ENCODE measurements at places on chromosomes 2 and 18.

- no peak for DNase-seq
These were observed 185.0 kb downstream of the PHLPP1 start for GRCh38 chr18:62900132-62900883.

DNA sequence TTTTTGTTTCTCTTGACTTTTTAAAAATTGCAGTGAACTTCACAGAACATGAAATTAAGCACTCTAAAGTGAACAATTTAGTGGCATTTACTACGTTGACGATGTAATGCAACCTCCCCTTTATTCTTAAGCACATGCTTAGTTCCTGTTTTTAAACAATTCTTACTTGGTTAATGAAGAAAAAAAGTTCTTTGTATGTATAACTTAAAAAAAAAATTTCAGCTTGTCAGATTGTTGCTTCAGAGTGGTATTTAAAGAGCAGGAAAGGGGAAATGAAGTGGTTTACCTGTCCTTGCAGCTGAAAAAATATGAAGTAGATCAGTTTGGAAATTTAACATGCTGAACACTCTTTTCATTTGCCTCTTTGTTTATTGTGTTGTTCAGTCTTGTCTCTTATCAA, 95.7 kb upstream of the RASGRP3 start:
- no peak for DNase-seq

DNA sequence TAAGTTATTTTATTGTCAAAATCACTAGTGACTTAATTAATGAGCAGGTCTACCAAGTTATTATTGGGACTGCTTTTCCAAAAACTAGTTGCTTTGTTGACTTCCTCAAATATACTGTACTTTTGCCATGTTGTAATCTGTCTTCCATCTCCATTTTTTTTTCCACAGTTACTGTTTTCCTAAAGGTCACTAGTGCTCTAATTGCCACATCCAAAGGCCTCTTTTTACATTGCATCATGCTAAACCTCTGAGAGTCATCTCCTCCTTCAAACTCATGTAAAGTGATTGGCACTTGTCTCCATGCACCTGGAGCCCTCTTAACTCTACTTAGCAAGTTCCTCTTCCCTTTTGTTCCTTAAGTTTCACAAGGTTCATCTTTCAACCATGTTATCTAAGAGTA, 11.8 kb downstream of the PMAIP1 start:
- DNase-seq, result no peak

GRCh38 chr2:160575368-160575767, 81.8 kb upstream of the RBMS1 start:
- DNase-seq, result no peak

- DNase-seq, result no peak
These were observed 97.5 kb upstream of the EFEMP1 start for GRCh38 chr2:56021136-56021474.

DNA sequence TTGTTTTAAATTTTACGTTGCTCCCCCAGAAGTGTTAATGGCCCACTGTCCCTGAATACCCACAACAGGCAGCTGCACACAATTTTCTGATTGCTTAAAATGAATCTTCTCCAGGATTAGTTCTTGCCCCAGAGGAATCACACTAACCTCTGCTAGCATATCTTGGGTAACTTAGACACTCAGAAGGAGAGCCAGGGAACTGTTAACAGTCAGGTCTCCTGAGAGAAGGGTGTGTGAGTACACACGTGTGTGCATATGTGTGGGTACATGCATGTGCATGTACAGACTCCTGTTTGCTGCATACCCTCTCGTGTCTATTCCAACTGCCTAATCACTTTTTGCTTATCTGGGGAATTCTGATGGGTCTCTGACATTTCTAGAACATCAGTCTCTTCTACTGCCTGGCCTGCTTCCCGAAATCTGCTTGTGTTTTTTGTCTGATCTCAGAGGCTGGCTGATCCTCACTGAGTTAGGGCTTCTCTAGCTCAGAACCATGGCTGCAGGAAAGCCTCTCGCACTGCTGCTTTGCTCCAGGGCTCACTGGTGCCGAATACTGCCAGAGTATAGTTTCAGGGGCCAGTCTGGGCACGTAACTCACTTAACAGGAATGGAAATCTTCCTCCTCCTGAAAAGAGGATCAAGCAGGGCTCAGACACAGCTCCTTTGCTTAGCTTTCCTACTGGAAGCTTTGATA, 62.8 kb downstream of the PRELID3A start:
- DNase-seq, result no peak

DNA sequence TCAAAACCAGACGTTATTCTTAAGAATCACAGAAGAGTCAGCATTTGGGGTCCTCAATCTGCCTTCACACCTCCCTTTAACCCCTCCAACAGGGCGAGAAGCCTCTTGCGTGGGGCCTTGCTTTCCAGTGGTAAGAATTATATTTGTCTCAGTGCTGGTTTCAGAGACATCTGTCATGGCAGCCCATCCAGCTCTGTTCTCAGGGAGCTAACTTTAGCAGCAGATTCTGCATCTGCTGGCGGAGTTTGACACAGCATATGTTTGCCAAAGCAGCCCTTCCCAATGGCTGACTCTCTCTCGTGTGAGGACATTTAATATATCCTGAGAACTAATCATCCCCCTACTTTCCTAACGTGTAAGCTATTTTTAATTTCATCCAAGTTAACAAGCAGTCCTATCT, 91.5 kb upstream of the BCL11A start:
- DNase-seq, result no peak

DNA sequence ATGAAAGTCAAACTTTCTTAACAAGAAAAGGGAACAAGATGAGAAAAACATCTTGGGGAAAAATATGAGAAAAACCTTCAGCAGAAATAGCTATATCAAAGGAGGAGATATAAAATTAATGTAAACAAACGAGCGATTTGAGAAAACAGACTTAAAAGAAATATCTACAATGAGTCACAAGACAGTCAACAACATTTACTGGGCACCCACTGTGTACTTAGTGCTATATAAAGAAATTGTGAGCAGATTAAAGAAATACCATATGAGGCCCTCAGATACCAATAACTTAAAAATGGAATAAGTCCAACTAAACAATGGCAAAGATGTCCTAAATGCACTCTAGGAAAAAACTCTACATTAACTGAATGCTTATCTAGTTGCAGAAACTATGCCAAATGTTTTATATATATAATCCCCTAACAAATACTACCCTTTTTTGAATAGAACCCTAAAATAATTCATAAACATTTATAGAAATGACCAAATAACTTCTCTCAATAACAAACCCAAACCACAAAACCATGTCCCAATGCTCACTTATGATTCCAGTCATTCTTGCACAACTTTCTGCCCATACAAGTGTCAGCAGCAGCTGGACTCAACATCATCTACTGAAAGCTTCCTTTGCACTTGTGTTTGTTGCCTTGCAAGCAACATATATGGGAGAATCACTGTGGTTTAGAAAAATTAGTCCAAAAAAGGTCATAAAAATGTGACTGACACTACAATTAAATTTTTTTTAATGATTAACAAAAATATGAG, 83.5 kb downstream of the COBLL1 start:
- no peak for DNase-seq

GRCh38 chr2:10557506-10558265, 109.6 kb upstream of the ODC1 start:
- DNase-seq, result no peak

DNA sequence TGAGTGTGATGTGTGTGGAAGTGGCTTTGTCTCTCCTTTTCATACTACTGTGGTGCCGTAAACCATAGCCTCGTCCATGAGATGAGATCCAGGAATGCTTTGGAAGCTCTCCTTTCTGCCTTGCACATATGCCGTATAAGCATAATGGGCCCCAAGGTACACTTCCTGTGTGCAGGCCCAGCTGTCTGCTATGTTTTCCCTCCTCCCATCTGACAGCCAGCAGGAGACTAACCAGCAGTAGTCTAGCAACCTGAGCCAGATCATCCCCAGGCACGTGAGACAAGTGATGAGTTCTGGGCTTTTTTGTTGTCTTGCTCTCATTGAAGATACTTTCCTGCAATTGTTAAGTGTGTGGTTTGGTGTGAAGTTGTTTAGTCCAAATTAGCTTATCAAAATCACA, 555.5 kb upstream of the LRRTM4 start:
- no peak for DNase-seq

DNA sequence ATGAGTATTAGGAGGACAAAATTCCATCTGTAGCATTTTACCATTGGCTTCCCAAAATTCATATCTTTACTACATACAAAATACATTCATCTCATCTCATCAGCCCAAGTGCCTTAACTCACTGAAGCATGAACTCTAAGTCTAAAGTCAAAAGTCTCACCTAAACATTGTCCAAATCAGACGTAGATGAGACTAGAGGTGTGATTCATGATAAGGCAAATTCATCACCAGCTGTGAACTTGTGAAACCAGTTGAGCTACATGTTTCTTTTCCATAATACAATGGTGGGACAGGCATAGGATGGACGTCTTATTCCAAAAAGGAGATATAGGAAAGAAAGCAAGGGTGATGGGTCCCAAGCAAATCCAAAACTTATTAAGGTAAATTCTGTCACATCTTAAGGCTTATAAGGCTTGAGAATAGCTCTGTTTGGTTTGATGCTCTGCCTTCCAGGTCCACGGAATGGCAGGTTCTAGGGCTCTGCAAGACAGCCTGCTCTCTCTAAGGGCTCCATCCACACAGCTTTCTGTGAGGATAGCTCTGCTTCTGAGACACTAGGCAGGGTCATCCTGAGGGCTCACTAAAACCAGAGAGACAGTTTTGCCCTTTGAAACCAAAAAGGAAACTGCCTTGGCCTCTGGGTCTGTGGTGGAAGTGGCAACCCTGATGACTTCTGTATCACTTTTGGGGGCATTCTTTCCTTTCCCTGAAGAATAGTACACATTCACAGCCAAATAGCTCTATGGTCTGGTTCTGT, 9.6 kb downstream of the IFIH1 start:
- no peak for DNase-seq

- no peak for DNase-seq
These were observed 382.7 kb upstream of the KLHL29 start for GRCh38 chr2:23002234-23002633.

- DNase-seq, result no peak
These were observed 176.0 kb upstream of the COL3A1 start for GRCh38 chr2:188798159-188798558.

GRCh38 chr2:236977063-236977851, 108.4 kb upstream of the COPS8 start:
- DNase-seq, result no peak

Measured in COLO829 (cell line).